ENCODE measurements at places on chromosomes 13 and 19. TPM values are rescaled to one million over a fixed set of nuclear protein-coding genes. Genes with fewer than 3 reads are reported as not detected.

DNA sequence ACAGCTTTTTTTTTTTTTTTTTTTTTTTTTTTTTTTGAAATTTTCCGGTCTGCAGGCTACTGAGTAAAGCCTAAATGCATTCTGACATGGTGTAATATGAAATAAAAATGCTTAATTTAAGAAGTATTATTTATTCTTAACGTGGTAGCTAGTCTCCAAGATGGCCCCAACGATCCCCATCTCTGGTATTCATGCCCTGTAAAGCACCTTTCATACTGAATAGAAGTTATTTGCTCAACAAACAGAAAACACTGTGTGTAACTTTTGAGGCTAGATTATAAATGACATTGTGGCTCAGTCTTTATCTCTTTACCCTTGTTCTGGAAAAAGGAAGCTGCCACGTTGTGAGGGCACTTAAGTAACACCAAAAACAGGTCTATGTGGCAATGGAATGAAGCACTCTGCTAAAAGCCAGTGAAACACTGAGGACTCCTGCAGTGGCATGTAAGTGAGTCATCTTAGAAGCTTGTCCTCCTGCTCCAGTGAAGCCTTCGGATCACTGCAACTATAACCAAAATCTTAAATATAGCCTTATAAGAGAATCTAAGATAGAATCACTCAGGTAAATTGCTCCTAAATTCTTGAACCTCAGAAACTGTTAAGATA is 128.7 kb downstream of the UGGT2 start:
- no peak overlapping the region for H3K27ac ChIP-seq
- H3K4me3 ChIP-seq: no peak overlapping the region
- H3K36me3 ChIP-seq: no peaks in the 10 kb centered on the region

HS6ST3 gene
- total RNA-seq: not detected

DNA sequence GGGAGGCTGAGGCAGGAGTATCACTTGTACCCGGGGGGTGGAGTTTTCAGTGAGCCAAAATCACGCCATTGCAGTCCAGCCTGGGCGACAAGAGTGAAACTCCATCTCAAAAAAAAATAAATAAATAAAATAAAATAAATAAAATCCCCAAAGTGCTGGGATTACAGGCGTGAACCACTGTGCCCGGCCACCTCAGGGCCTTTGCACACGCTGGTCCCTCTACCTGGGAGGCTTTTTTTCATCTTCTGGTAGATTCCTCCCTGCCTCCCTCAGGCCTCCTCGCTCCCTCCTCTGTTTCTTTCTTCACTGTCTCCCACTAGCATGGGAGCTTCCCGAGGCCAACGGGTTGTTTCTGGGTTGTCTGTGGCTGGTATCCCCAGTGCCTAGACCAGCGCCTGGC is 15.1 kb downstream of the MYBPC2 start:
- H3K4me1 ChIP-seq: no peaks in the 10 kb centered on the region
- H3K4me3 ChIP-seq: no peak overlapping the region
- no peak overlapping the region for H3K27ac ChIP-seq
- no peak for DNase-seq
- H3K36me3 ChIP-seq: no peaks in the 10 kb centered on the region
- H3K27me3 ChIP-seq: no peaks in the 10 kb centered on the region

GRCh38 chr19:46555628-46556280 is 45.4 kb upstream of the CALM3 start:
- H3K27me3 ChIP-seq: no peaks in the 10 kb centered on the region
- DNase-seq: no peak
- no peak overlapping the region for H3K4me3 ChIP-seq

DNA sequence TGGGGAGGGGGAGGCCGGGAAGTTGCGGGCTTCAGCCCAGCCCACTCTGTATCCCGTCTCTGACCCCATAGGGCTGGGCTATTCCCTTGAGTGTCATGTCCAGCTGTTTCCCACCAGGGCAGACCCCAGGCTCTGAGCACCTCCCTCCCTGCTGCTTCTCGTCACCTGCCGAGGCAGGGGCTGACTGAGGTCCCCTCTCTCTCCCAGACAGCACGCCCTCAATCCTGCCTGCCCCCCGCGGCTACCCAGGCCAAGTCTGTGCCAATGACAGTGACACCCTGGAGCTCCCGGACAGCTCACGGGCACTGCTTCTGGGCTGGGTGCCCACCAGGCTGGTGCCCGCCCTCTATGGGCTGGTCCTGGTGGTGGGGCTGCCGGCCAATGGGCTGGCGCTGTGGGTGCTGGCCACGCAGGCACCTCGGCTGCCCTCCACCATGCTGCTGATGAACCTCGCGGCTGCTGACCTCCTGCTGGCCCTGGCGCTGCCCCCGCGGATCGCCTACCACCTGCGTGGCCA is 625 bp downstream of the F2RL3 start:
- no peaks in the 10 kb centered on the region for H3K36me3 ChIP-seq
- no peak overlapping the region for H3K27ac ChIP-seq
- DNase-seq: no peak
- H3K27me3 ChIP-seq: peaks cover 3% of the 10 kb centered on the region
- H3K4me1 ChIP-seq: no peaks in the 10 kb centered on the region
- no peak overlapping the region for H3K4me3 ChIP-seq

DNA sequence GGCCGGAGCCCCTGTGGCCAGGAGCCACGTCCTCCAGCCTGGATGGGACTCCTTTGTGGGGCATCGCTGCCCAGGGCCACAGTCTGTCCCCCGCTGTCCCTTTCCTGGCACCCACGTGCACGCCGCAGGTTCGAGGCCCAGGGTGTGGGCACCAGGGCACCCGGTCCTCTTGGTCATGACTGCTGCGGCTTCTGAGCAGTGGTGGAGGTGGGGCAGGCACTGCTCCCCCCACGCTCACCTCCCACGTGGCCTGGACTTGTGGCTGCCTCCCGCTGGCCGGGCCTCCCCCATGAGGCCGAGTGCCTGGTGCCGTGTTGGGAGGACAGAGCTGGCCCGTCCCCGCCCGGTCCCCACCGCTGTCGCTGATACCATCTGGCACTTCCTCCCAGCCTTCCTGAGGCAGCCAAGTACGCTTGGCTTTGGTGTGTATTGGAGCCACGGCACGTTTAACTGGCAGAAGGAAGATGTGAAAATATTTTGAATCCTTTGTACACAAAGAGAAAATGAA is 12.8 kb downstream of the SPPL2B start:
- H3K36me3 ChIP-seq: peaks cover 32% of the 10 kb centered on the region
- DNase-seq: no peak
- H3K27me3 ChIP-seq: no peaks in the 10 kb centered on the region

RCBTB1 gene
- 16.1 TPM for total RNA-seq

- H3K27ac ChIP-seq: no peak overlapping the region
- H3K4me3 ChIP-seq: no peak overlapping the region
- no peak for DNase-seq
Measured at GRCh38 chr13:97381189-97381588, 52.8 kb upstream of the RAP2A start.

PRX gene
- total RNA-seq: 0.90 TPM

CNN1 gene
- total RNA-seq: 102 TPM

DNA sequence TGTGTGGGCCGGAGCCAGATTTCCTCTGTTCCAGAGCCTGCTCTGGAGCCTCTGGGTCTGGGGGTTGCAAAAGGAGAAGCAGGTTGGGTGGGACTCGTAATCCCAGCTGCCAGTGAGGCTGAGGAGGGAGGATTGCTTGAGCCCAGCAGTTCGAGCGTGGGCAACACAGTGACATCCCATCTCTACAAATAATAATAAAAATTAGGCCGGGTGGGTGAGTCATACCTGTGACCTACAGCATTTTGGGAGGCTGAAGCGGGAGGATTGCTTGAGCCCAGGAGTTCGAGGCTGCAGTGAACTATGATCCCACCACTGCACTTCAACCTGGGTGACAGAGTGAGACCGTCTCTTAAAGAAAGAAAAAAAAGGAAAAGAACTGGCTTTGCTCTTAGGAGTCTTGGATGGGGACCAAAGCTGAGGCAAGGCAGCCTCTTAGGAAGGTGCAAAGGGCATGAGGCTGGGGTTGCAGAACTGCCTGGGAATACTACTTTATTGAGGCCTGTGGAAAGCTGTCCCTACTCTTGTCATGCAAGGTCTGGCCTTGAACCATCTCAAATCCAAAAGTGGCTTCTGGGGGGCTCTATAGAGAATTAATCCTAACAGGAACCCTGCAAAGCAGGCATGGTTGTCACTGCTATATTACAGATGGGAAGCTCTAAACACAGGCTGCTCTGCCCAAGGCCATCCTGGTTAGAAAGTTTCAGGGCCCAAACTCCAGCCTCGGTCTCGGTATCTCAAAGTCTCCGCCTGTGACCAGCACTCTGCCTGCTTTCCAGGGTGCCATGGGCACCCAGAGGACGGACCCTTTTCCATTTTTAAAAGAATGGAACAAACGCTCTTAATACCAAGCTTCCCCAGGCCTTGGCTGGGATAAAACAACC is 880 bp upstream of the C19orf12 start:
- no peaks in the 10 kb centered on the region for H3K27me3 ChIP-seq
- peak overlapping the region; percentile 91 for H3K4me3 ChIP-seq
- DNase-seq: no peak
- peaks cover 6% of the 10 kb centered on the region for H3K4me1 ChIP-seq

DNA sequence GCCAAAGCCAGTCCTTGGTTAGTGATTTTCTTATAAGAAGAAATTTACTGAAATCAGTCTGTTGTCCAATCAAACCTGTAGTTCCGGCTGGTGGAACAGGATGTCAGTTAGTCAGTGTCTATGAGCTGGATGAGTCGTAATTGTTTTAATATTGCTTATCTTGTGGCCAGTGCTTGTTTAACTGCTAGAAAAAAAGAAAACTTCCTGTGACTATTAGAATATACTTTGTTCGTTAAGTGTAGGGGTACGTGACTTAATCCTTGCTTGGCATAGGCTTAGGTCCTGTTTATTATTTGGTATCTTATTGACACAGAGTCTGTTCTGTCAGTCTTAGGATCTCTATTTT is 1484.8 kb upstream of the MIR17HG start:
- H3K4me3 ChIP-seq: no peak overlapping the region
- no peaks in the 10 kb centered on the region for H3K27me3 ChIP-seq
- H3K27ac ChIP-seq: no peak overlapping the region
- no peaks in the 10 kb centered on the region for H3K4me1 ChIP-seq
- no peak for DNase-seq
- no peaks in the 10 kb centered on the region for H3K36me3 ChIP-seq

CYP2F1 gene
- total RNA-seq: not detected

GRCh38 chr13:72507416-72508199 is 219.8 kb downstream of the MZT1 start:
- no peaks in the 10 kb centered on the region for H3K36me3 ChIP-seq
- no peak overlapping the region for H3K27ac ChIP-seq
- no peak for DNase-seq
- H3K4me1 ChIP-seq: no peaks in the 10 kb centered on the region
- no peak overlapping the region for H3K4me3 ChIP-seq

CELF5 gene
- not detected for total RNA-seq

ZNF850 gene
- total RNA-seq: 7.2 TPM

All from IMR-90 (cell line).